Pulmonary artery endothelial cell (primary cell): ENCODE measurements at places on chromosomes 4 and X.

GRCh38 chr4:136319789-136320464 lies 1212.4 kb downstream of the PCDH18 start:
- DNase-seq: no peak

- no peak for DNase-seq
Measured at GRCh38 chrX:13339607-13340006, 19.8 kb upstream of the ATXN3L start.

GRCh38 chrX:20670611-20671010 lies 403.9 kb upstream of the RPS6KA3 start:
- DNase-seq: no peak

GRCh38 chr4:8118035-8118434 lies 40.6 kb downstream of the ABLIM2 start:
- DNase-seq: no peak

GRCh38 chrX:39442332-39442731 lies 641.1 kb downstream of the MID1IP1 start:
- DNase-seq: no peak

GRCh38 chr4:164931551-164932324 lies 45.7 kb downstream of the TRIM61 start:
- no peak for DNase-seq

GRCh38 chr4:118335774-118336173 lies 17.0 kb downstream of the PRSS12 start:
- DNase-seq: no peak

DNA sequence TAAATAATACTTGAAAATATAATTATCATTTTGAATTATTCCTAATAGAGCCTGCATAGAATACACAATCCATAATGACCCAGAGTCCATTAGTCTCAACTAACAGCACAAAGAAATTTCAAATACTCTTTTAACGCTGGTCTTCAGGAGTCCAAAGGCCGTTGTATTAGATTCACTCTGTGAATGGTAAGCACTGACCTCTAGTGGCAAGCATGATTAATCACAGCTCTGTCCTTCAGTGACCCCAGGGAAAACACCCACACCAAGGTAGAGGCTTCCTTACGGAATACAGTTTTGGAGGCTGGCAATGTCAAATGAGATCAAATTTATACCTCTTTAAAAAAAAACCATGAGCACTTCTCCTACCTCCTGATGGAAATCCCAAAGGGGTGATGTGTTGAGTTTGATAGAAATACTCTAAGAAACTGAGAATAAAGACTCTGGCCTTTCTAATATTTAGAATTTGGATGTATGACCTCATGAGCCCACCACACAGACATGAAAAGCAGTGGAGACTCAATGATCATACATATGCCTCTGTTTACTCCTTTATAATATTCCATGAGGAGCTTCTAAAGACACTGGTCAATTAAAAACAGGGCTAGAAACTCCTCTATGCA lies 147.2 kb upstream of the DKK2 start:
- DNase-seq: peak; percentile 29

GRCh38 chr4:140188975-140189374 lies 35.0 kb upstream of the MAML3 start:
- DNase-seq: peak; percentile 75

DNA sequence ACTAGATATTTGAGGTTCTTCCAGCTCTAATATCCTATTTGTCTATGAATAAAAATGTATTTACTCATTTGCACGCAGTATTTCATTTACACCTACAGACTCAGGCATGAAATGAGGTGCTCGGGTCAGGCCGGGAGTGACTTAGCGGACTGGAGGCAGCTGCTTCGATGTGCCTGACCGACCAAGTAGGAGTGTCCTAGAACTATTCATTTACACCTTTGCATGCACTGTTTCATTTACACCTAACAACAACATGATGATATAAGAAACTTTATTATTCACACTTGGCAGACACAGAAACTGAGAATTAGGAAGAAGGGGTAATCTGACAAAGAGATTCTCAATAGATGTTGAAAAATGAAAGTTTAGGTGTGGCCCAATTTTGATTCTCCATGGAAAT lies 28.7 kb upstream of the FAT1 start:
- no peak for DNase-seq

- DNase-seq: no peak
Measured at GRCh38 chr4:21366312-21366711, 582.3 kb downstream of the KCNIP4 start.

DNA sequence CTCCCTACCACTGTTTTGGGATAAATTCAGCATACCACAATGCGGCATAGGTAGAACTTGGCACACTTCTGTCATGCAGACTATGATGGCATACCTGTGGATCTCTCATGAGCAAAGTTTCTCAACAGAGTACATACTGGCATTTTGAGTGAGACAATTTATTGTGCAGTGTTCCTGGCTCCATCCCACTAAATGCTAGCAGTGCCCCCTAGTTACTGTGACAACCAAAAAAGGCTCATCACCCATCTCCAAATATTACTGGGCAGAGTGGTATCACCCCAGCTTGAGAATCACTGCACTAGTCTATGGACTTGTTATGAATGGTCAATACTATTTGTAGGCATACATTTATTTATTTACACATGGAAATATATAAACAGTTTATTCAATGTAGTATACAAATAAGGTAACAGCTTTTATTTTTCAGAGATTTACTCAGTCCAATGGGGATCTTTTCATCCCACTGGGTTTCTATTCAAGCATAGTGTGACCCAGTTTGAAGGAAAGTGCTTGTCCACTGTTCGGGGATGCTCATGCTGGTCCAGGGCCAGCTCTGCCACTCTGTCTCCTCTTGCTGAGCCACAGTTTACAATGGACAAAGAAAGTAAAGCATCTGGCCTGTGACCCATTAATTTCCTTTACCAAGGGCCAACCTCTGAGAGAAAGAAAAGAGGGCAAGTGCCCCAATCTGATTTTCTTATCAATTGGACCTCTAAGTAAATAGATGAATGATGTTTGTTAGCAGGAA lies 81.0 kb upstream of the IL2 start:
- no peak for DNase-seq

DNA sequence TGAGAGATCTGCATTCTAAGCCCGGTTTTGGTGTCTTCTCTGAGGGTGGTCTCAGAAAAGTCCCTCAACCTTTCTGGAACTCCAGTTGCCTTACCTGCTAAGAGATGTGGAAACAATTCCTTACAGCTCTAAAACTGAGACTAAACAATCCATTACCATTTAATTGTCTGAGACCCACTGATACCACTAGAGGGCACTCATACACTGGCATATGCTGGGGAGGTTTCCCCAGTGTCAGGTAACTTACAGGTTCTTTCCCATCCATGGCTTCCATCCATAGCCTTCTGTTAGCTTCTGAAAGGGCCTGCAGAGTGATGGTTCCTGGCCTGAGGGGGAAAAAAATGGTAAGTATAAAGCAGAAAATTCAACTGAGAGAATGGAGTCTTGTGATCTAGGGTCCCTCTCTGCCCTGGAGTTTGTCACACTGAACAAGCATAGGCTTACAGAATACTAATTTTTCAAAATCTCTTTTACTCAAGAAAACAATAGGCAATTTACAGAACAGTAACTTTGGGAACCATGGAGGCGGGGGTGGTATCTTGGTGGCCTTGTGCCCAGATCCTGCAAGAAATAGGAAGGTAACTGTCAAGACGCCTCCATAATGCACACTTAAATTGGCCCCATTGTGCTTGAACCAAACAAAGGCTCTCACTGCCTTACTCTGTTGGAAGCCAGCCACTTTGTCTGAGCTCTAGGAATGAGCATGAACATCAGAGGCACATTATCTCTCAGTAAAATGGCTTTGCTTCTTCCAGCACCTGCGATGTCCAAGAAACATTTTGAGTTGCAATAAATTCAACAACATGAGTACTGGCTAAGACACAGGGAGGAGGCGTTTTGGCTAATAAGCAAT lies 236.1 kb downstream of the OPHN1 start:
- no peak for DNase-seq

GRCh38 chr4:13678186-13678924 lies 50.8 kb upstream of the BOD1L1 start:
- DNase-seq: no peak

GRCh38 chrX:72295745-72296144 lies 10.0 kb downstream of the CITED1 start:
- DNase-seq: no peak

DNA sequence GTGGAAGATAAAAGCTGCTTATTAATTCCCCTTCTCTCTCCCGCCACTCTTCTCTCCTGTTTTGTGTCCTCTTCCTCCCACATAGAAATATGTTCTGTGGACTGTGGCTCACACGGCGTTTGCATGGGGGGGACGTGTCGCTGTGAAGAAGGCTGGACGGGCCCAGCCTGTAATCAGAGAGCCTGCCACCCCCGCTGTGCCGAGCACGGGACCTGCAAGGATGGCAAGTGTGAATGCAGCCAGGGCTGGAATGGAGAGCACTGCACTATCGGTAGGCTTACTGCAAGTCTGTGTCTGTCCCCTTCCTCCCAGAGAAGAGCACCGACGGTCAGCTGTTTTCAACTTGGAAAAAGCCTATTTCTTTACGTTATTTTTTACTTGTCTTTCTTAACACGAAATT lies 229.1 kb downstream of the DCTD start:
- no peak for DNase-seq

DNA sequence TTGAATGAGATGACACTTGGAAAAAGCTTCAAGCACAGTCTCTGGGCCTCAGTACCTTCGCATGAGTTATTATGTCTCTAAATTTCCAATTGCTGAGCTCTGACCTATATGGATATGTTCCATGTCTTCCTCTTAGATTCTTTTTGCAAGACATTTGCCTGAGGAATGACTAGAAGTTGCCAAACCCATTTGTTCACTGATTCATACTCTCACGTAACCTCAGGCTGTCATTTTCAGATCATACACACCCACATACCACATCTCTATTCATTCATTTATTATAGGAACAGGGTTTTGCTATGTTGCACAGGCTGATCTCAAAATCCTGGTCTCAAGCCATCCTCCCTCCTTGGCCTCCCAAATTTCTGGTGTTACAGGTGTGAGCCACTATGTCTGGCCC lies 2137.1 kb upstream of the TENM3 start:
- no peak for DNase-seq

GRCh38 chr4:53962516-53963225 lies 101.7 kb downstream of the CHIC2 start:
- no peak for DNase-seq

DNA sequence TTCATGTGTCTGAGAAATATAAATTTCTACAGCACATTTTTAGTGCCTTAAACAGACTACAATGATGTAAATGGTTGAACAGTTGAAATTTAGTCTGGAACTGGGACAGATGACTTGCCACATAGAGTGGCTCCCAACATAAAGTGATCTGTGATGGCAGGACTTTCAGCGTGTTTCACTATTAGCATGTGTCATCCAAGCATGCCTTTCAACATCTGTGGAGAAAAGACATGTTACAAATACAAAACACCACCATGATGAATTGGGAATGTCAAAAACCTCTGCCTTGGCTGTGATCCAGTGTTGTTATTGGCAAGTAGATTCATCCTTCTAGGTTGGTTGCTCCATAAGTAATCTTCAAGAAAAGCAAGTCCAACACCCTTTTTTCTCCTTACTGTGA lies 348.7 kb downstream of the MAPK10 start:
- peak; percentile 62 for DNase-seq

GRCh38 chrX:133908223-133908955 lies 77.0 kb downstream of the GPC3 start:
- no peak for DNase-seq

- no peak for DNase-seq
Measured at GRCh38 chr4:7744142-7744804, 195.4 kb downstream of the AFAP1 start.

GRCh38 chr4:147313108-147313507 lies 167.8 kb upstream of the EDNRA start:
- DNase-seq: no peak

- no peak for DNase-seq
Measured at GRCh38 chr4:128225148-128225547, 62.5 kb downstream of the PGRMC2 start.

- DNase-seq: no peak
Measured at GRCh38 chrX:112083624-112084326, 1.2 kb upstream of the TRPC5 start.

DNA sequence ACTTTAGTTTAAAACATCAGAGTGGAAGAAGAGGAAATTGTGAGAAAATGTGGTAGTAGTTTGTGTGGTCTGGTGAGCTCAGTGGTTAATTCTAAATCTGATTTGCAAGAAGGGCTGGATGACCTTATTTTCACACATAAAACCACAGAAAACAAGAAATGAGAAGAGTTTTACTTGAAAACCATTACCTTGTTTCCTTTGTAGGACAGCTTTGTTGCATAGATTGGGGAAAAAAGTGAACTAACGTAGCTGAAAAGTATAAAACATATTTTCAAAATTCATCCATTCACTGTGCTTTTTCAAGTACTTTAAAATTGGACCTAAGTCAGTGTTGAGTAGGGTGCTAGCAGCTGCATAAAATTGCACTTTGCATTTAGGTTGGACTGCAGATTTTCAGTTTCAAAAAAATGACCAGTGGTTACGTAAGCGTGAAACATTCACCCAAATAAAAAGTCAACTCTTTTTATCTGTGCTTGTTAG lies 211.3 kb downstream of the ARHGAP10 start:
- no peak for DNase-seq

GRCh38 chr4:107006218-107006617 lies 29.9 kb downstream of the DKK2 start:
- no peak for DNase-seq

DNA sequence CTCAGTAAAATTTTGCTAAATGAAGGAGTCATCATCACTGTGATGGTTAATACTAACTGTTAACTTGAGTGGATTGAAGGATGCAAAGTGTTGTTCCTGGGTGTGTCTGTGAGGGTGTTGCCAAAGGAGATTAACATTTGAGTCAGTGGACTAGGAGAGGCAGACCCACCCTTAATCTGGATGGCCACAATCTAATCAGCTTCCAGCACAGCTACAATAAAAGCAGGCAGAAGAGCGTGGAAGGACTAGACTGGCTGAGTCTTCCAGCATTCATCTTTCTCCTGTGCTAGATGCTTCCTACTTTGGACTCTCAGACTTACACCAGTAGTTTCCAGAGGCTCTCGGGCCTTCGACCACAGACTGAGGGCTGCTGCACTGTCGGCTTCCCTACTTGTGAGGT lies 21.3 kb upstream of the WDR44 start:
- DNase-seq: no peak

GRCh38 chr4:67151376-67152343 lies 393.6 kb downstream of the CENPC start:
- no peak for DNase-seq

DNA sequence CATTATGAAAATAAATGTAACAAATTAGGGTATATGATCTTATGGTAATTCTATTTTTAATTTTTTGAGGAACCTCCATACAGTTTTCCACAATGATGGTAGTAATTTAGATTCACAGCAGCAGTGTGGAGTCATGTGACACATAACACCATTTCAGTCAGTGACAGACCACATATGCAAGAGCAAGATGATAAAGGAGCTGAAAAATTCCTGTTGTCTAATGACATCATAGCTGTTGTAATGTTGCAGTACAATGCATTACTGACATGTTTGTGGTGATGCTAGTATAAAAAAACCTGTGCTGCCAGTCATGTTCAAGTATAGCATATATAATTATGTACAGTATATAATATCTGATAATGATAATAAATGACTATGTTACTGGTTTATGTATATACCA lies 28.5 kb downstream of the EMCN start:
- DNase-seq: no peak

- no peak for DNase-seq
Measured at GRCh38 chr4:147118528-147118927, 172.9 kb upstream of the TTC29 start.

- no peak for DNase-seq
Measured at GRCh38 chr4:182768838-182769237, 148.3 kb downstream of the DCTD start.

GRCh38 chrX:8955511-8955910 lies 78.4 kb downstream of the FAM9B start:
- no peak for DNase-seq
